Aorta (tissue), 5 donors: ENCODE measurements at places on chromosomes 3 and 15. TPM values are rescaled to one million over a fixed set of nuclear protein-coding genes. Genes with fewer than 3 reads are reported as not detected.

The CLDN11 gene
- 0.36 TPM for polyA plus RNA-seq

The CIDEC gene
- polyA plus RNA-seq = 1.1 TPM

The DALRD3 gene
- polyA plus RNA-seq = 10.1 TPM

The MESP2 gene
- 3.0 TPM for polyA plus RNA-seq

The CERS3 gene
- polyA plus RNA-seq = not detected

The SNX4 gene
- polyA plus RNA-seq = 38.7 TPM

The PCLAF gene
- polyA plus RNA-seq = 6.0 TPM

The GATM gene
- polyA plus RNA-seq = 6.9 TPM

The C3orf33 gene
- polyA plus RNA-seq = 0.50 TPM

The C3orf20 gene
- not detected for polyA plus RNA-seq

The CP gene
- 23.7 TPM for polyA plus RNA-seq

The CTNNB1 gene
- 102 TPM for polyA plus RNA-seq

The ERC2 gene
- not detected for polyA plus RNA-seq

The TMEM207 gene
- not detected for polyA plus RNA-seq

The SPINT1 gene
- polyA plus RNA-seq = 1.9 TPM

The CYP1A2 gene
- not detected for polyA plus RNA-seq

The GPR27 gene
- polyA plus RNA-seq = 0.67 TPM

The ZNF774 gene
- 2.6 TPM for polyA plus RNA-seq

The FANCD2OS gene
- polyA plus RNA-seq = not detected

The ERICH6 gene
- polyA plus RNA-seq = not detected

The LDHAL6B gene
- not detected for polyA plus RNA-seq

The IMPG2 gene
- not detected for polyA plus RNA-seq

The TRH gene
- not detected for polyA plus RNA-seq

The FBN1 gene
- 24.7 TPM for polyA plus RNA-seq

The KY gene
- polyA plus RNA-seq = 0.13 TPM

The TEX55 gene
- not detected for polyA plus RNA-seq

The KCNMB2 gene
- polyA plus RNA-seq = not detected

The ITGA11 gene
- 21.4 TPM for polyA plus RNA-seq

The SH3BP5 gene
- polyA plus RNA-seq = 26.5 TPM

The TNFAIP8L3 gene
- 28.0 TPM for polyA plus RNA-seq

The PROS1 gene
- 125 TPM for polyA plus RNA-seq

The ARGFX gene
- not detected for polyA plus RNA-seq

The GPR156 gene
- polyA plus RNA-seq = not detected

The GOLGA8J gene
- polyA plus RNA-seq = not detected

The LIPH gene
- 0.77 TPM for polyA plus RNA-seq

The ATP13A5 gene
- not detected for polyA plus RNA-seq
